Activated CD8-positive, alpha-beta T cell treated with anti-CD3 and anti-CD28 coated beads, Interleukin-2, amount 10 ng/mL, durations not matched to agents 7 days and 5 days (primary cell): ENCODE measurements at places on chromosomes 12 and 14. TPM values are rescaled to one million over a fixed set of nuclear protein-coding genes. Genes with fewer than 3 reads are reported as not detected.

Gene LALBA
- total RNA-seq, result not detected

DNA sequence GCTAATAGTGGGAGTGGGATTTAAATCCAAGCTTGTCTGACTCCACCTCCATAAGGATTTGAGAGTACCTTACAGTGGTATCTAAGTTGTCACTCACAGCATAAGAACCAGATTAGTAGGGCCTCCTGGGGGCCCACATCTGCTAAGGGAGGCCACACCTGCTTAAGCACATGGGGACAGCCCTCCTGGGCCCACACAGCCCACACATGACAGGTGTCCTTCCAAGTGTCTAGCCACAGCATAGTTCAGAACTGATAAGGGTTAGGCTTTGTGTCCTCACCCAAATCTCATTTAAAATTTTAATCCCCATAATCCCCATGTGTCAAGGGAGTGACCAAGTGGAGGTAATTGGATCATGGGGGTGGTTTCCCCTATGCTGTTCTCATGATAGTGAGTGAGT, 186.0 kb upstream of the HMGA2 start:
- H3K36me3 ChIP-seq, result no peaks in the 10 kb centered on the region
- no peak overlapping the region for H3K27ac ChIP-seq
- no peaks in the 10 kb centered on the region for H3K4me1 ChIP-seq

- no peak overlapping the region for H3K4me3 ChIP-seq
- no peak for DNase-seq
- peaks cover 27% of the 10 kb centered on the region for H3K36me3 ChIP-seq
Observed at GRCh38 chr12:111995782-111996480, 17.0 kb downstream of the TMEM116 start.

- H3K4me1 ChIP-seq, result no peaks in the 10 kb centered on the region
- peaks cover 7% of the 10 kb centered on the region for H3K27me3 ChIP-seq
- no peak overlapping the region for H3K27ac ChIP-seq
Observed at GRCh38 chr12:65811968-65812700, 12.1 kb upstream of the HMGA2 start.
